ENCODE measurements at places on chromosomes 6 and 20. TPM values are rescaled to one million over a fixed set of nuclear protein-coding genes. Genes with fewer than 3 reads are reported as not detected.

DNA sequence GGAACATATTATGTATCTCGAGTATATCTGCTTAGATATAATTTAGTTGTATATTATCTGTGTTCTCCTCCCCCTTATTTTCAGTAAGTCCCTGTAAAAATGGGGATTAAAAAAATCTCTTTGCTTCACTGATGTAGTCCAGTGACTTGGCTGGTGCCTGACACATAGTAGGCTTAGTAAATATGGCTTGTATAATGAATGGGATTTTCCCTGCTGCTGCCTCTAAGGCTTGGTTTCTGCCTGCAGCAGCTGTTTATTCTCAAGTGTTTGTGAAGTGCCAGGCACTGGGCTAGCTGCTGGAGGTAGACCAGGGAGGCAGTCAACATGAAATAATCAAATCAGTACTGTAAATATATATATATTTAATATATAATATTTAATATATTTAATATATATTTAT is 1.6 kb upstream of the ZFP64 start:
- H3K36me3 ChIP-seq: no peaks in the 10 kb centered on the region
- H3K4me3 ChIP-seq: peak overlapping the region; percentile 81
- no peak overlapping the region for H3K27ac ChIP-seq
- DNase-seq: no peak
- H3K4me1 ChIP-seq: peaks cover 15% of the 10 kb centered on the region

- no peak for DNase-seq
- no peaks in the 10 kb centered on the region for H3K4me1 ChIP-seq
- peaks cover 14% of the 10 kb centered on the region for H3K27me3 ChIP-seq
- H3K36me3 ChIP-seq: no peaks in the 10 kb centered on the region
- no peak overlapping the region for H3K4me3 ChIP-seq
Measured at GRCh38 chr6:122620902-122621301, 10.7 kb downstream of the PKIB start.

DNA sequence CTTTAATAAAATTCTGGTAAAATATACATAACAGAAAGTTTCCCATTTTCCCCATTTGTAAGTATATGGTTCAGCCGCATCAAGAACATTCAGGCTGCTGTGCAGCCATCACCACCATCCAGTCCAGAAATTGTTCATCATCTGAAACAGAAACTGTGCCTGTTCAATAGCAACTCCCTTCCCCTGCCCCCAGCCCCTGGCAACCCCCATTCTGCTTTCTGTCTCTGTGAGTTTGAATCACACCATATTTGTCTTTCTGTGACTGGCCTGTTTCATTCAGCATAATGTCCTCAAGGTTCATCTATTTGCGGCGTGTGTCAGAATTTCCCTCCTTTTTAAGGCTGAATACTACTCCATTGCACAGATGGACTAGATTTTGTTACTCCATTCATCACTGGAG is 19.1 kb downstream of the VSTM2L start:
- peak overlapping the region; percentile 40 for H3K27ac ChIP-seq
- H3K36me3 ChIP-seq: no peaks in the 10 kb centered on the region
- peaks cover 8% of the 10 kb centered on the region for H3K27me3 ChIP-seq
- DNase-seq: peak; percentile 78
- no peak overlapping the region for H3K4me3 ChIP-seq

- peak overlapping the region; percentile 96 for H3K27ac ChIP-seq
- H3K4me1 ChIP-seq: peaks cover 74% of the 10 kb centered on the region
- H3K27me3 ChIP-seq: no peaks in the 10 kb centered on the region
- peaks cover 21% of the 10 kb centered on the region for H3K36me3 ChIP-seq
- DNase-seq: no peak
Measured at GRCh38 chr20:48761874-48762273, 65.9 kb downstream of the PREX1 start.

GRCh38 chr20:23079016-23079351 is 7.1 kb downstream of the CD93 start:
- no peak overlapping the region for H3K4me3 ChIP-seq
- peaks cover 4% of the 10 kb centered on the region for H3K4me1 ChIP-seq
- no peaks in the 10 kb centered on the region for H3K27me3 ChIP-seq
- no peak overlapping the region for H3K27ac ChIP-seq

GRCh38 chr6:12785301-12785700 is 68.7 kb downstream of the PHACTR1 start:
- no peak overlapping the region for H3K27ac ChIP-seq
- DNase-seq: no peak
- no peaks in the 10 kb centered on the region for H3K36me3 ChIP-seq
- H3K4me3 ChIP-seq: no peak overlapping the region
- peaks cover 3% of the 10 kb centered on the region for H3K27me3 ChIP-seq
- no peaks in the 10 kb centered on the region for H3K4me1 ChIP-seq

The MOG gene
- total RNA-seq: not detected

DNA sequence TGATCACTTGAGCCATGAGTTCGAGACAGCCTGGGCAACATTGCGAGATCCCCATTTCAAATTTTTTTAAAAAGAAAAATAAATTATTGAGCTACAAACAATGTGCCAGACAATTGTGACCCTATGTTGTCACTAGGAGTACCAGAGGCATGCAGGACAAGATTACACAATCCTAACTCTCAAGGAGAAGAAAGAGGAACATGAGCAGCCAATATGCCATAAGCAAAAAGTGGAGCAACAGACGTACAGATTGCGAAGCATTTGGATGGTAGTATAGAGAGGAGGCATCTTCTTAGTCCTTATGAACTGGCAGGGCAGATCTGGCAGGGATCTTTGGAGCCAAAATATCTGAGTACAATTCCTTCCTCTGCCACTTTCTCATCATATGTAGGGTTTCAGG is 156.4 kb downstream of the OR2B2 start:
- no peak overlapping the region for H3K27ac ChIP-seq
- no peaks in the 10 kb centered on the region for H3K27me3 ChIP-seq
- DNase-seq: no peak
- H3K4me1 ChIP-seq: peaks cover 42% of the 10 kb centered on the region
- H3K36me3 ChIP-seq: no peaks in the 10 kb centered on the region

GRCh38 chr6:7664003-7664402 is 61.9 kb upstream of the BMP6 start:
- peaks cover 10% of the 10 kb centered on the region for H3K27me3 ChIP-seq
- H3K4me3 ChIP-seq: no peak overlapping the region
- no peaks in the 10 kb centered on the region for H3K36me3 ChIP-seq
- H3K4me1 ChIP-seq: no peaks in the 10 kb centered on the region
- DNase-seq: no peak

- H3K4me3 ChIP-seq: peak overlapping the region; percentile 25
- peaks cover 2% of the 10 kb centered on the region for H3K27me3 ChIP-seq
- no peak overlapping the region for H3K27ac ChIP-seq
- DNase-seq: peak; percentile 88
- no peaks in the 10 kb centered on the region for H3K36me3 ChIP-seq
- peaks cover 4% of the 10 kb centered on the region for H3K4me1 ChIP-seq
Measured at GRCh38 chr20:36202891-36203338, 33.4 kb upstream of the AAR2 start.

The OR12D3 gene
- total RNA-seq: not detected

DNA sequence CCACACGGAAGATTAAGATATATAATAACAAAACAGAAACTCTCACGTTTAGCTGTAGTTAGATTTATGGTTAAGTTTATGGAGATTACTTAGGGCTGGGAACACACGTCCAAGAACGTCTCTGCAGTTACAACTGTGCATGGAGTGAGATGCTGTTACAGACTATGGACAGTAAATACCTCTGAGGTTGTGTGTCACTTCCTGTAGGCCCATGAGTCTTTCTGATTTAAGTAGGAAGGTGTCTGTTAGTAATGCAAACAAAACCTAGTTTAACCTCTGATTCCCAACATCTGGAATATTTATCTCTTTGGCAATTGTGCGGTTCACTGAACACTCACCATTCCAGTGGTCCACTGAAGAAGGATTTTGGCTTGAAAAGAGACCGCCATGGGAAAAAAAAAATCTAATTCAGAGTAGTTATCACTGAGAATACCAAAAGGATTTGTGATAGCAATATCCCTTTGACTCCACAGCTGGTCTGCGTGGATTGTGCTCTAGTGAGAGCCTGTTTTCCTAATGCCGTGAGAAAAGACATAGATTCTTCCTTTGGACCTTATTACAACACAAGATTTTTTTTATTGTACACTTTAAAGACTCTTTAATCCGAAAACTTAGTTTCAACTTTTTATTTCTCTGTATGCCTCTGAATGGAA is 478.2 kb upstream of the CITED2 start:
- H3K4me1 ChIP-seq: no peaks in the 10 kb centered on the region
- no peak overlapping the region for H3K27ac ChIP-seq
- H3K27me3 ChIP-seq: peaks cover 2% of the 10 kb centered on the region
- H3K36me3 ChIP-seq: no peaks in the 10 kb centered on the region

The DACT2 gene
- total RNA-seq: 0.39 TPM

- H3K27me3 ChIP-seq: no peaks in the 10 kb centered on the region
- H3K4me3 ChIP-seq: no peak overlapping the region
- no peaks in the 10 kb centered on the region for H3K36me3 ChIP-seq
- no peak overlapping the region for H3K27ac ChIP-seq
Measured at GRCh38 chr6:128238225-128238624, 282.2 kb downstream of the PTPRK start.

GRCh38 chr6:34339432-34339831 is 53.0 kb downstream of the NUDT3 start:
- H3K27me3 ChIP-seq: no peaks in the 10 kb centered on the region
- H3K27ac ChIP-seq: no peak overlapping the region
- DNase-seq: no peak
- peaks cover 32% of the 10 kb centered on the region for H3K4me1 ChIP-seq
- H3K36me3 ChIP-seq: peaks cover 21% of the 10 kb centered on the region

DNA sequence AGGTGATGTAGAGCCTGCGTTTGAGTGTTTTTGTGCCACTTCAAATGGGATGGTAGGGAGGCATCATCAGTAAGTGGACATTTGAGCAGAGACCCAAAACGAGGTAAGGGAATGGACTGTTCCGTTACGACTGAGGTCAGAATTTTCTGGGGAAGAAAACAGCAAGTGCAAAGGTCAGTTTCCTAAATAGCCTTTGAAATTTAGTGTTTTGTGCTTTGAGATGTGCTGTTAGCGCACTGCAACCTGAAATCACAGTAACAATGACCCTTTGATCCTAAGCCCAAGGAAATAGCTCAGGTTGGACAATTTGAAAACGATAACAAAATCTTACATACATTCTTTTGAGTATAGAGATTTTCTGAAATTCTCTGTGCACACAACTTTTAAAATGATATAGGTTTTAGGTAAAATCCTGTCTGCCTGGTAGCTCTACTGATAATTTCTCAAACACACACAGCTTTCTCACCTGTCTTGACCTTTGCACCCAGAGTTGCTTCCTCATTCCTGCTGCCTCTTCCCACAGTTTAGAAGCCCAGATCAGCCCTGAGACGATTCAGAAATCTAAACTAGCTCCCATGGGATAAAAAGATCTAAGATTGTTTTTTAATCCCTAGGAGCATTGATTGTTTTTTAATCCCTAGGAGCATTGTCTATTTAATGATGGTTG is 22.1 kb downstream of the DCBLD1 start:
- no peak overlapping the region for H3K27ac ChIP-seq
- H3K36me3 ChIP-seq: no peaks in the 10 kb centered on the region
- no peak for DNase-seq
- H3K4me1 ChIP-seq: no peaks in the 10 kb centered on the region
- H3K4me3 ChIP-seq: no peak overlapping the region

DNA sequence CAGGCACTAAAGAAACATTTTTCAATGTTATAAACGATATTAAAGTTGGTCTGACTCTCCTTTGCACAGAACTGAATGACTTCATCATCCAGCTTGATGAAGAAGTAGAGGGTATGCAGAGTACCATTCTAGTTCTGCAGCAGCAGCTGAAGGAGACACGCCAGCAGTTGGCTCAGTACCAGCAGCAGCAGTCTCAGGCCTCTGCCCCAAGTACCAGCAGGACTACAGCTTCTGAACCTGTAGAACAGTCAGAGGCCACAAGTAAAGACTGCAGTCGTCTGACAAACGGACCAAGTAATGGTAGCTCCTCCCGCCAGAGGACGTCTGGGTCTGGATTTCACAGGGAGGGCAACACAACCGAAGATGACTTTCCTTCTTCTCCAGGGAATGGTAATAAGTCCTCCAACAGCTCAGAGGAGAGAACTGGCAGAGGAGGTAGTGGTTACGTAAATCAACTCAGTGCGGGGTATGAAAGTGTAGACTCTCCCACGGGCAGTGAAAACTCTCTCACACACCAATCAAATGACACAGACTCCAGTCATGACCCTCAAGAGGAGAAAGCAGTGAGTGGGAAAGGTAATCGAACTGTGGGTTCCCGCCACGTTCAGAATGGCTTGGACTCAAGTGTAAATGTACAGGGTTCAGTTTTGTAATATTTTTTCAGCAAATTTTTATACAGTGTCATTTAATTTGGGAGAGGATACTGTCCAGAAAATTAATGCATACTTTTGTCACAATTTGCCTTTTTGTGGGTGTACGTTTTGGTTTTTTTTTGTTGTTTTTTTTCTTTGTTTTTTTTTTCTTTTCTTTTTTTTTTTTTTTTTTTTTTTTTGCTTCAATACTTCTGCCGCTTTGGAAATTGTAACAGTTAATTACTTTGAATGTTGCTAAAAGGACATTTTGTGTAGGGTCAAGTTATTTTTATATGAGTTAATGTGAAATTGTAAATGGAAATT is 6.6 kb upstream of the ACAT2 start:
- peaks cover 11% of the 10 kb centered on the region for H3K4me1 ChIP-seq
- no peak overlapping the region for H3K4me3 ChIP-seq

DNA sequence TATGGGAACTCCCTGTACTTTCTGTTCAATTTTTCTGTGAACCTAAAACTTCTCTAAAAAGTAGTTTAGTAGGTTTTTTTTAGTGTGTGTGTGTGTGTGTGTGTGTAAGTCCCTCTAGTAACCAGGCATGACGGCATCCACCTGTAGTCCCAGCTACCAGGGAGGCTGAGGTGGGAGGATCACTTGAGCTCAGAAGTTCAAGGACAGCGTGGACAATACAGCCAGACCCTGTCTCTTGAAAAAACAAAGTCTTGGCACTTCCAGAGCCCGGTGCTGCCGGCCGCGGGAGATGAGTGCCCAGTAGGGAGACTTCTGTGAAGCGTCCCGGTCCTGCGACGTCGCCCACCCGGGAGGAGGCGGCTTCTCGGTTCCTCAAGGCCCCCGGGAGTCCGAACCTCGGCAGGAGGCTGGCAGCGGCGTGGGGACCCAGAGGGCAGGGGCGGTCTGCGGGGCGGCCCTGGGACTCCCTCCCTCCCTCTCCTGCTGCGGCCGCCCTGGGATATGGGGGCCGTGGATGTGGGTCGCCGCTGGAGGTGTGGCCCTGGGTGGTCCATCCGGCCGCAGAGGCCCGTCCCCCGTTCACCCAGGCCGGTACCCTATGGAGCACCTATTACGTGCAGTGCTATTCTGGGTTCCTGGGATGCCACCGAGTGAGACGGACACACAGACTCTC is 78.0 kb upstream of the SIRPG start:
- H3K27ac ChIP-seq: no peak overlapping the region
- peaks cover 1% of the 10 kb centered on the region for H3K27me3 ChIP-seq
- no peaks in the 10 kb centered on the region for H3K36me3 ChIP-seq
- no peak overlapping the region for H3K4me3 ChIP-seq
- no peak for DNase-seq

- H3K27me3 ChIP-seq: no peaks in the 10 kb centered on the region
- no peak overlapping the region for H3K4me3 ChIP-seq
- H3K36me3 ChIP-seq: no peaks in the 10 kb centered on the region
- no peak overlapping the region for H3K27ac ChIP-seq
- DNase-seq: no peak
Measured at GRCh38 chr20:19976595-19977372, 40.4 kb upstream of the NAA20 start.

The EEF1A1 gene
- total RNA-seq: 11,209 TPM

The GTSF1L gene
- 0.23 TPM for total RNA-seq

The PKHD1 gene
- total RNA-seq: 0.04 TPM

The TJAP1 gene
- 35.6 TPM for total RNA-seq

- H3K27me3 ChIP-seq: peaks cover 2% of the 10 kb centered on the region
- no peak overlapping the region for H3K27ac ChIP-seq
- no peaks in the 10 kb centered on the region for H3K36me3 ChIP-seq
Measured at GRCh38 chr20:17734374-17734773, 34.6 kb downstream of the BANF2 start.

Data from activated CD4-positive, alpha-beta T cell treated with anti-CD3 and anti-CD28 coated beads for 36 hours (primary cell).